Activated CD4-positive, alpha-beta T cell treated with anti-CD3 and anti-CD28 coated beads, Interleukin-2, amount 50 U/mL, for 4 hours (primary cell): ENCODE measurements at places on chromosomes 7 and 10.

- no peak for DNase-seq
Observed at GRCh38 chr10:48501226-48501625, 103.6 kb downstream of the ARHGAP22 start.

DNA sequence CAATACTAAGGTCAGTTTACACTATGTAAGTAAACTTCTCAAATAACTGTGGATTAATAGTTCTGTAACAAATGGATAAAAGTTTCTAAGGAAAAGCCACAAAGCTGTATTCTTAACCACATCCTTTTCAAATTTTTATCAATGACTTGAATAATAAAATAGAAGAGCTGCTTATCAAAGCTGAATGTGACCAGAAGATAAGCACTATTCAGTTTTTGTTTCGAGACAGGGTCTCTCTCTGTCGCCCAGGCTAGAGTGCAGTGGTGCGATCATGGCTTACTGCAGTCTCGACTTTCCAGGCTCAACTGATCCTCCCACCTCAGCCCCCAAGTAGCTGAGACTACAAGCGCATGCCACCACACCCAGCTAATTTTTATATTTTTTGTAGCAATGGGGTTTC lies 17.0 kb downstream of the UPF2 start:
- DNase-seq, result no peak

- no peak for DNase-seq
Observed at GRCh38 chr7:110669410-110669809, 421.5 kb upstream of the LRRN3 start.

DNA sequence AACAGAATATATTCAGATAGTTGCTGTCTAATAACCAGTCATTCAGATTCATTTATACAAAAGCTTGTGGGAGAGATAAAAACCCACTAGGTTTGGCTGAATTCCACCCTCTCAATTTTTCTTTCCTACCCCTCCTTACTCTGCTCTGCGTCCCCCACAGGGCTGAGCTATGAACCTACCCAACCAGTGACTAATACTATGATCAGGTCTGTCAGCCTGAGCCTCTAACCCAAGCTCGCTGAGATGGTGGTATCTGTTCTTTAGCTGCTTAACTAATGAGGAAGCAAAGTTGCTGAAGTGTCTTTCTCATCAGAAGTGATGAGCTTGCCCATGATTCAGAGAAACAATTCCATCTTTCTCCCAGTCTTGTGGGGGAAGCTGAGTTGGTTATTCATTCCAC lies 248.7 kb upstream of the GPR26 start:
- DNase-seq, result no peak

GRCh38 chr10:58435297-58435985 lies 50.2 kb downstream of the TFAM start:
- DNase-seq, result no peak

DNA sequence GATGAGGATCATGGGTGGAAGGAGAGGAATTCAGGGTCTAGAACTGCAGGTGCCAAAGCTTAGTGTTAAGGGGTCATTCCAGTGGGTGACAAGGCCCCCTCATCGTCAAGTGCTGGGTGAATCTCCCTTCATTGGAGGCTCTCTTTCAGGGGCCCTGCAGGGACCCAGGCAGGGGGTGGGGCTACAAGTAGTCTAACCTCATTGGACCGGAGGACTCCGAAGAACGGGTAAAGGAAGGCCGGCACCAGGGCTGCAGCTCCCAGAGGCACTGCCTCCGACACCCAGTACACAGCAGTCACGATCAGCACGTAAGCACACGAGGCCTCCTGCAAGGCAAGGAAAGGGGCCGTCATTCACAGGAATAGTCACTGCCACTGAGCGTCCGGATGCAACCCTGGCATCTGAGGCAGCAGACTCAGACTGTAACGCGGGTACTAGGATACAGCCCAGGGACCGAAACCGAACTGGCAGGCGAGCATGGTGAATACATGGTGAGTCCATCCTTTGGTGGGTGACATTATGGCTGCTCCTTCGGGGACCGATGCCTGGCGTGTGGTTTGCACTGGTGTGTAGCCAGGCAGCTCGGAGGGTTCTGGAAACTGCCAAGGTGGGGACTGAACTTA lies 6.7 kb downstream of the SLC13A4 start:
- DNase-seq, result no peak

DNA sequence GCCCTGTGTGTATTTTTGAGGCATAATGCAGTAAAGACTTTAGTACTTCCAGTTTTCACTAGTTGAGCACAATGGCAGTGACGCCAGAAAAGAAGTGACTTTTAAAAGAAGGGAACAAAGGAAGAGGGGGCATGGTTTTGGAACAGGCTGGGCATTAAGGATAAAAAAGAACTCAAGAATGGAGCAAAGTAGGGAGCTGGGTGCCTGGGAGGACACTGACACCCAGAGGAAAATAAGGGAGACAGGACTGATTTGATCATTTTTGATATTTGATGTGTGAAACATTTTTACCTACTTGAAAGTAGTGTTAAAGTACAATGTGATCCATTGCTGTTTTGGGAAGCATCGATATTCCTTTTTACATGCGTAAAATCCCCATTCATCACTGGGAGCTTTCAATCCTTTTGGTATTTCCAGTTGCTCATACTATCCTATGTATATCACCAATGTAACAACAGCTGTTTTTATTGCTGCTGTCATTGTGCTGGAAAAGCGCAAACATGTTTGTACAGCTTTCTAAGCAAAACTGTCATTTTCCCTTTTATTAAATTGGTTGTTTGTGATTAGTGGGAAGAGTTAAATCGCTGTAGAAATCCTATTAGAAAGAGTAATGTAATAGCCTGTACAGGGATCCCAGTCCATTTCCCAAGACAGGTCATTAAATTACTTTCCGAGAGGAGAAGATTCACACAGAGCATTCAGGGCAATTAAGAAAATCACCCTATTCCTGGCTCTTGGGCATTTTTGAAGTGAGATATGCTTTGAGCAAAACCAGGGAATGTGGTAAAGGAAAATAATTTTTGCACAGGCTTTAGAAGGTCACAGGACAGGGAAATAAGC lies 85.2 kb downstream of the ADAM12 start:
- no peak for DNase-seq

- DNase-seq, result no peak
Observed at GRCh38 chr7:79034730-79035129, 418.7 kb downstream of the MAGI2 start.

GRCh38 chr10:24556750-24557742 lies 166.6 kb downstream of the ARHGAP21 start:
- no peak for DNase-seq

GRCh38 chr7:153061910-153062528 lies 302.5 kb downstream of the ACTR3B start:
- DNase-seq, result no peak

GRCh38 chr10:16949816-16950215 lies 132.6 kb upstream of the RSU1 start:
- DNase-seq, result no peak

DNA sequence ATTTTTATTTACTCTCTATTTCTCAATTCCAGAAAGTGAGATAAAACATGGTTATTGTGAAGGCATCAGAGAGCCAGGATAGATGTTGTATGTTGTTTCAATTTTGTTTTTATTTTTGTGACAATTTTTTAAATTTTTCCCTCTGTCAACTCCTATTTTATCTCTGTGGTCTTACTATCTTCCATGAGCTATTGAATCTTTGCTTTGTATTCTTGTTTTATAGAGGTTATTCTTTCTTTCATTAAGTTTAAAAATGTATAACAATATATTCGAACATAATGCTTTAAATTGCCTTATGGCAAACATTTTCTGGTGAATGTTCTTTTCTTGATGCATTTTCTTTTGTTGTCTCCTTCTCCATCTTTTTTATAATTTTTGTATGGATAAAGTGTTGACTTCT lies 78.4 kb downstream of the POU6F2 start:
- DNase-seq, result no peak

DNA sequence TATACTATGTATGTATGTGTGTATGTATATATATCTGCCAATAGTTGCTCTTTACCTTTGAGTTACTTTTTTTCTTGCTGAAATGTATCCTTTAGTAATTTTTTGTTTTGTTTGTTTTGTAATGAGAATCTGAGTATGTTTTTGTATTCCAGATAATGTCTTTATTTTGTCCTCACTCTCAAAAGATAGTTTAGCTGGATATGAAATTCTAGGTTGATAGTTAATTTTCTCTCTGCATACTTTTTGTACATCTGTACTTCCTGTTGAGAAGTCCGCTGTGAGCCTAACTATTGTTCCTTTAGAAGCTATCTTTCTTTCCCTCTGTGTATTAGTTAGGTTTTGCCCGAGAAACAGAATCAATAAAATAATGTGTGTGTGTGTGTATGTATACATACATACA lies 29.5 kb downstream of the BUB3 start:
- DNase-seq, result no peak

- DNase-seq, result no peak
Observed at GRCh38 chr7:155343661-155344121, 46.0 kb downstream of the INSIG1 start.

DNA sequence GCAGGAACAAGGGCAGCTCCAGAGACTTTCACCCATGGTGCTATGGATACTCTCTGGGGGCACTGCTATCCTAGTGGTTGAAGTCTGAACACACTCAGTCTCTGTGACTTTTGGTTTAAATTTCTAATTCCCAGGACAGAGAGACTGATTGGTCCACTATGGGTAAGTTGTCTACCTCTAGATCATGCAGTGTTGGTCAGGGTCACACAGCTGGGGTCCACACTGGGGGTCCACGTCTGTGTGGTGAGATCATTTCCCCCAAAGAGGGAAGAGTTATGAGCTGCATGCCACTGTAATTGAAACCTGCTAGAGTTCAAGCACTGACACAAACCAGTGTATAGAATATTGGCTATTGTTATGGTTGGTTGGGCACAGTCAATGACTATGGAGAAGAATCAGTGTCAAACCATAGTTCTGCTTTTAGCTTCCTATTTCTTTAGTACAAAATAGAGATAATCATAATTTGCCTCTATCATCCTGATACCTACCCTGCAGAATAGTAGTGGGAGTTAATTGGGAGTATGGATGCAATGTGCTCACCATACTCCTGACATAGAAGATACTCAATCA lies 101.6 kb downstream of the PRTFDC1 start:
- no peak for DNase-seq

- no peak for DNase-seq
Observed at GRCh38 chr10:124703778-124704427, 40.3 kb downstream of the FAM53B start.

DNA sequence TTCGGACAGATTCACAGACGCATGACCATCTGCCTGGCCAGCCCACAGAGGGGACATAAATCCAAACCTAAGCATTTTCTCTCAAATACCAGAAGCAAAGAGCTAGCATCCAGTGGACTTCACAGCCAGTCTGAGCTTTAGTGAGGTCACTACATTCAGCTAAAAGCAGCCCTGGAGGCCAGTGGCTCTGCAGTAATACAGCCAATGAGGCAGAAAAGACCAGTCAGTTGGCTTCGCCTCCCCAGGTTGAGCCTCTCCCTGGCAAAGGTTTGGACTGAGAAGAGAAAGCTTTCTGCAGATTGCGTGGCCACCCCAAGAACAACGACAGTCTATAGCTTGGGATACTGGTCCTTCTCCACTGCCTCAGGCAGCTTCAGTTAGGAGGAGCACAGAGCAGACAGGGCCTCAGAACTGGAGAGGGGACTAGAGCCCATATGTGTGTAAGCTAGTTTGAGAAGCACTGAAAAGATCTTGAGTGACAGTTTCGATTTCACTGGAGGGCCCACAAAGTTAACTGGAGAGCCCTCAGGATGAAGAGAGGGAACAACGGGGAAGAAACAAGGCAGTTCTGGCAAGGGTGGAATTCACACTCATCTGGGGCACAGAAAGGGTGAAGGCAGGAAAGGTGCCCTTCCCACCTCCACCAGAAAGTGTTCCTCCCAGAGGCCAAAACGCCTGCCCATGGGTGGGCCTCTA lies 3.8 kb downstream of the WDR91 start:
- no peak for DNase-seq

- DNase-seq, result no peak
Observed at GRCh38 chr10:10605551-10606081, 412.1 kb upstream of the CELF2 start.

GRCh38 chr10:31515116-31515515 lies 196.1 kb downstream of the ZEB1 start:
- no peak for DNase-seq

- no peak for DNase-seq
Observed at GRCh38 chr7:19491821-19492452, 216.9 kb downstream of the POLR1F start.

DNA sequence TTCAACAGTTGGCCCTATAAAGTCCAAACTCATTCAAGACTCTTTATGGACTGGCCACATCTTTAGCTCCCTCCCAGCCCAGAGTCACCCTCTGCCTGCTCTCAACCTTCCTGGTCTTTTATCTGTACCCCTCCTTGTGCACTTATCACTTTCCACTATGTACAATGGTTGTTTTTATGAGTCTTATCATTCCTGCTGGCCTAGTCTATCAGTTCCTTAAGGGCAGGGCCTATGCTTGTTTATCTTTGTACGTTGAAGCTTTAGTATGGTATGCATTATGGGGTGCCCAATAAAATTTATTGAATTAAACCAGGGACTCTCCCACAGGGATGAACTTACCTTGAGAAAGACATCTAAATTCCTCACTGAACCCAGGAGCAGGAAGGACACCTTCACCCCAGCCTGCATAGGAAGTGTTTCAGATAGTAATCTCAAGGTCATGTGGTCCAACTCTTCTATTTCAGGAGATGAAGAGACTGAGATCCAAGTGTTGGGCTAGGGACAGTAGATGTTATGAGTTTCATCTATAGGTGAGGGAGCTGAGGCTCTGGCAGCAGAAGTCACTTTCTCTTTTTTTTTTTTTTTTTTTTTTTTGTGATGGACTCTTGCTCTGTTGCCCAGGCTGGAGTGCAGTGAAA lies 13.3 kb upstream of the PDCD4 start:
- DNase-seq, result no peak

GRCh38 chr7:155293721-155294510 lies 3.8 kb upstream of the INSIG1 start:
- no peak for DNase-seq

- DNase-seq, result no peak
Observed at GRCh38 chr10:119807960-119808697, 64.5 kb downstream of the MCMBP start.

DNA sequence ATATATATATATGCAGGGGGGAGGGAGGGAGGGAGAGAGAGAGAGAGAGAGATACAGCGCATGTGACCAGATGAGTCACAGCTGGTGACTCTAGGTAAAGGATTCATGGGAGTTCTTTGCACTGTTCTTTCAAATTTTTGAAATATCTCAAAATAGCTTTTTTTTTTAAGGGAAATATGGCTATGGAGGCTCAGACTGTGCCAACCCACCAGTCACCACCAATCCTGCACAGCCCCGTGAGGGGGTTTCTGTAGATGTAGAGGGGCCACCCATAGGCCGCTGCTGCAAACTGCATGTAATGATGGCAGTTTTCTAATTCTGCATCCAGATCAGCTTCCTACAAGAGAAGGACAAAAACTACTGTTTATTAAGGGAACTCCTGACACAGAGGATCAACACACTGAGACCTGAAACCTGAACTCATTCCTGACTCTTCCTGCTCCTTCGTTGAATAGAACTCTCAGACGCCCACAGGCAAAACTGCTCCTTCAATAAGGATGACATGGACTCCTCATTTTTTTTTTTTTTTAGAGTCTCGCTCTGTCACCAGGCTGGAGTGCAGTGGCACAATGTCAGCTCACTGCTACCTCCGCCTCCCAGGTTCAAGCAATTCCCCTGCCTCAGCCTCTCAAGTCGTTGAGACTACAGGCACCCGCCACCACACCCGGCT lies 17.3 kb downstream of the DAGLB start:
- DNase-seq, result no peak
